ENCODE measurements at places on chromosomes 7 and 10.
A peak's percentile ranks its signal among the peaks of the same experiment; 100 is the strongest.

GRCh38 chr10:34906067-34906965 is 91.2 kb upstream of the PARD3 start:
- no peak for DNase-seq

DNA sequence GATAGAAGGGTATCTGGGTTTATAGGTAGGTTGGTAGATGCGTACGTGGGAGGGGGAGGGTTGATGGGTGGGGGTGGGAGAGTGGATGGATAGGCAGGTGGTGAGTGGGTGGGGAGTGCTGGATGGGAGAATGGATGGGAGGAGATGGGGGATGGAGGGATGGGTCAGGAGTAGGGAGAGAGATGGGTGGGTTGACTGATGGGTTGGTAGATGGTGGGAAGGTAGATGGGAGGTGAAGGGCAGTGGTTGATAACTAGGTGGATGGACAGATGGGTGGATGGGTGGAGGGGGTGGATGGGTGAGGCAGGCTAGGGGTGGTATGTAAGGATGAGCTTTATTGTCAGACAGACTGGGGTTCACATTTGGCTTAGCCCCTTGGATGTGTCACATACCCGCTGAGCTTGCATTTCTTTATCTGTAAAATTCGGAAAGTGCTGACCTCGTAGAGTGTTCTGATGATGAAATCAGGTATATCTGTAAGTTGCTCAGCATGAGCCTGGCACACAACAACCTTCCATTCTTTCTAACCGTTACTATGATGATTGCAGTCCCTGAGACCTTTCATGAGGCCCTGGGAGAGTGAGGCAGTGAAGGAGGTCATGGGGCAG is 34.3 kb downstream of the SLIT1 start:
- no peak for DNase-seq

GRCh38 chr10:69243817-69244216 is 23.7 kb downstream of the HKDC1 start:
- no peak for DNase-seq

DNA sequence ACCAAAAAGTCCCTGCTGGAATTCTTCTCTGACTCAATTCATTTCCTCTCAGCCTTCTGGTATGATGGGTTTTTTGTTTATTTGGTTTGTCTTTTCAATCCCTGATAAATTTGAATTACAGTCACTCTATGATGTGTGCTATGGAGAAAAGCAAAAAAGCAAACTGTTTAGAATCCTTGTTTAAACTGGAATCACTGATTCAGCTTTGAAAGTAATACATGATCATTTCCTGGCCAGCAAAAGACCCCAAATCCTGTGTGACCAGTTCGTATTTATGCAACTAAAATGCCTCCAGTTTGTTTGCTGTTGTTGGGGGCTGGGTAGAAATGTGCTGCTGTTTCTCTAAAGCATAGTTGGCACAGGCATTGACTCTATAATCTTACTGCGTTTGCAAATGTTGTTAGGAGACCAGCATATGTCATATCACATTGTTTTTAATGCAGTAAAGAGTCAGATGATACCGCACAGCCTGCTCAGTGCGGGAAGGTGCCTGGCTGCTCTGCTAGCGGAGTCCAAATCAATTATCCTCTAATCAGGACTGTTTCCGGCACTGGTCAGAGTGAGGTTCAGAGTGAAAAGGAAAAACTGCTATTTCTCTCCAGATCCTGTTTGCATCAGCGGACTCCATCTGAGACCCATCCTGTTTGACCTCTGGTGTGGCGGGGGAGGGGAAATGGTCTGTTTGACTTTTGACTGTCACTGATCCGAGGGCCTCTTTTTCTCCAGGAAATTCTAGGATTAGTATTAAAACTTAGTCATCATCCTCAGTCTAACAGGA is 40.6 kb upstream of the ADD3 start:
- DNase-seq, result no peak

DNA sequence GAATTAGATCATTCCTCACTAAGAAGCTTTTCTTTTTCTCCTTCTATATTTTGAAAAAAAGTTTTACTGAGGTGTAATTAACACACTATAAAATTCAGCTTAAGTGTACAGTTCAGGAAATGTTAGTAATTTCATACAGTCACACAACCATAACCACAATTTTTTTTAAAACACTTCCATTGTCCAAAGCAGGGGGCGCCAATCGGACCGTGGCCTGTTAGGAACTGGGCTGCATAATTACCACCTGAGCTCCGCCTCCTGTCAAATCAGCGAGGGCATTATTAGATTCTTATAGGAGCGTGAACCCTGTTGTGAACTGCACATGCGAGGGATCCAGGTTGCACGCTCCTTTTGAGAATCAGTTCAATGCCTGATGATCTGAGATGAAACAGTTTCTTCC is 427.1 kb downstream of the TFEC start:
- DNase-seq, result no peak

DNA sequence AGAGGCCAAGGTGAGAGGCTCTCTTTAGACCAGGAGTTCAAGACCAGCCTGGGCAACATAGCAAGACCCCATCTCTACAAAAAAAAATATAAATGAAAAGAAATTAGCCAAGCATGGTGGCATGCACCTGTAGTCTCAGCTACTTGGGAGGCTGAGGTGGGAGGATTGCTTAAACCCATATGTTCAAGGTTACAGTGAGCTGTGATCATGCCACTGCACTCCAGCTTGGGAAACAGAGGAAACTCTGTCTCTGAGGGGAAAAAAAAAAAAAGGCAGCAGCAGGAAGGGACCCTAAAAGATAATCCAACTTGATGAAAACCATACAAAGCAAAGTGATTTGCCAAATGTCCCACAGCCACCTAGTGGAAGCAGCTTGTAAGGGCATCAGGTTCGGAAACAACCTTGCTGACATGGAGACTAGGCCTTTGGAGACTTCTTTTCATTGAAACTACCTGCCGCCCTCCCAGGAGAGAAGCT is 15.6 kb upstream of the PBLD start:
- peak; percentile 35 for DNase-seq

GRCh38 chr10:77328272-77328816 is 309.3 kb downstream of the KCNMA1 start:
- no peak for DNase-seq

DNA sequence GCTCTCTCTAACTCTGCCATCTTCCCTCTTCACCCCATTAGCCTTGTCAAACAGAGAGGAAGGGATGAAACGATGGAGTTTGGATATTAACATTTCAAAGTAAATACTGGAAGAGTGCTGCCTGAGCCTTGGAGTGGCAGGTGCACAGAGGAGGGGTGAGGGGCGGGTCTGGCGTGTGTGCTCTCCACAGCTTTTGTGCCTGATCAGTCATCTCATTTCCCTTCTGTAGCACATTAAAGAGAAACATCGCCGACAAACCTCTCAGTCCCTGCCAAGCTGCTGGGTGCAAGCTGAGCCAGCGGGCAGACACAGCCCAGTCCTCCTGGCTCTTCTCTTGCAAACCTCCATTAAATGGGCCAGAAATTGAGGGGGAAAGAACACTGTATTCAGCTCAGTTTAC is 76.2 kb downstream of the SLIT1 start:
- no peak for DNase-seq

- DNase-seq, result no peak
These were observed 1.1 kb downstream of the FAM133B start for GRCh38 chr7:92589056-92589455.

DNA sequence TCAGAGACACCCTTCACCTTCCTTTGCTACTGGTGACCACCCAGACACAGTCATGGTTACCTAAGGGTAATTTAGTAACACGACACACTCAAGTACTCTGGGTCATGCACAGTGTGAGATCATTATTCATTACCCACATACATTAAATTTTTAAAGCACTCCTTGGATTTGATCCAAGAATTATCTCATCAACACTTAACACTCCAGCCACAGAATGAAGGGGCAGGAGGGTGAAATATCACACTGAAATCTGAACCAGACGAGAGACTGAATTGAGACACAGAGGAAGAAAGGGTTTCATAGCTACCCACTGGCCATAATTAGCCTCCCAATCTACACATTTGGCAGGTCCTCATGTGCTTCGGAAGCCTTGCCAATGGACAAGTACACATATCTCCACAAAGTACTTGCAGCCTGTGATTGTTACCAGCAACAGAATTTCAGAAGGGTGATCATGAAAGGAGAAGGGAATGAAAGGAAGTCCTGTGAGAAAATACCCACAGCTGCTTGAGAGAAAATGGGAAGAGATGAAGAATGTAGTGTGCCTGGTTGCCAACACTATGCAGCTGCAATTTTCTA is 189.3 kb downstream of the POLR1F start:
- no peak for DNase-seq

DNA sequence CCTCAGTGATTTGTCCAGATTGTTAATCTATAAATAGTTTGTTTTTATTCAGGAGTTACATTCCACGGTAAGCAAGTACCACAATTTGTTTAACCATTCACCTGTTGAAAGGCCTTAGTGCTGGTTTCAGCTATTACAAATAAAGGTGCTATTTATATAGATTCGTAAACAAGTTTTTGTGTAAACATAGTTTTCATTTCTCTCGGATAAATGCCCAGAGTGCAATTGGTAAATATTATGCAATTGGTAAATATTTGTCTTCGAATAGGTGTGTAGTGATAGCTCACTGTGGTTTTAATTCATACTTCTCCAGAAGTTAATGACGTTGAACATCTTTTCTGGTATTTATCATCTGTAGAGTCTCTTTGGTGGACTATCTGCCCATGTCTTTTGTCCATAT is 76.4 kb upstream of the RSU1 start:
- no peak for DNase-seq

DNA sequence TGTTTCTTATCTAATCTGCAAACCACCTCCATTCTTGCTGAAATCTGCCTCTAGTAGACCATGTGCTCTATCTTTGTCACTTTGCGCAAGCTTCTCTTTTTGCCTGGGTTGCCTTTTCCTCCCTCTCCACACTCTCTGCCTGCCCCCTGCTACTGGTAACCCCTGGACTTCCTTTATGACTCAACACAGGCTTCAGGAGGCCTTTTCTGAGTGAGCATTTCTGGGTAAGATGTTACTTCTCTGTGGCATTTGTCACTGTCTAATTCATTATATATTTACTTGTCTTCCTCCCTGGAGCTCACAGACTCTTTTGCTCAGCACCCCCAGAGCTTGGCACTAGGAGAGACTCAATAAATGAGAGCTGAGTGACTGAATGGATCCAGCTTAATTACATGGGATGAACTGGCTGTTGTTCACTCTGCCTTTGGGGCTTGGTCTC is 8.4 kb downstream of the GOLGA7B start:
- no peak for DNase-seq

GRCh38 chr10:21330628-21331020 is 194.9 kb downstream of the SKIDA1 start:
- no peak for DNase-seq

DNA sequence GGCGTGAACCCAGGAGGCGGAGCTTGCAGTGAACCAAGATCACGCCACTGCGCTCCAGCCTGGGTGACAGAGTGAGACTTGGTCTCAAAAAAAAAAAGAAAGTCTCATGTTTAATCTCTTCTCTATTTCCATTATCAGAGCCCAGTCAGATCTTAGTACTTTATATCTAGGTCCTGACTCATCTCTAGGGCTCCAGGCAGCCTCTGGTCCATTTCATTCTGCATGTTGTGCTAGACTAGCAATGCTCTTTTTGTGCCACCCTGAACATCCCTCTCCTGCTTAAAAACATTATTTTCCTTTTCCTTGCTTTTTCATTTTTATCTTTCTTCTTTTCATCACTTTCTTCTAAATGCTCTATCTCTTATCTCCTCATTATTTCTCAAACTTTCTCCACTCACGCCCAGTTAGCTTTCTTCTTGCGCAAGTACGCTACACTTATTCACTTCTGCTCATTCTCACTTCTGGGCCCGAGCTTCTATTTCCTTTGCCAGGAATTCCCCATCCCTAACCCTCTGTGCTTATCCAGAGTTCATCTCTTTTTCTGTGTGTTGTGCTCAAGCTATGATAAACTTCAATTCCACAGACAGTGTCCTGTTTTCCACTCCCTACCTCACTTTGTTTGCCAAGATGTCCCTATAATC is 63.9 kb downstream of the BTAF1 start:
- no peak for DNase-seq

DNA sequence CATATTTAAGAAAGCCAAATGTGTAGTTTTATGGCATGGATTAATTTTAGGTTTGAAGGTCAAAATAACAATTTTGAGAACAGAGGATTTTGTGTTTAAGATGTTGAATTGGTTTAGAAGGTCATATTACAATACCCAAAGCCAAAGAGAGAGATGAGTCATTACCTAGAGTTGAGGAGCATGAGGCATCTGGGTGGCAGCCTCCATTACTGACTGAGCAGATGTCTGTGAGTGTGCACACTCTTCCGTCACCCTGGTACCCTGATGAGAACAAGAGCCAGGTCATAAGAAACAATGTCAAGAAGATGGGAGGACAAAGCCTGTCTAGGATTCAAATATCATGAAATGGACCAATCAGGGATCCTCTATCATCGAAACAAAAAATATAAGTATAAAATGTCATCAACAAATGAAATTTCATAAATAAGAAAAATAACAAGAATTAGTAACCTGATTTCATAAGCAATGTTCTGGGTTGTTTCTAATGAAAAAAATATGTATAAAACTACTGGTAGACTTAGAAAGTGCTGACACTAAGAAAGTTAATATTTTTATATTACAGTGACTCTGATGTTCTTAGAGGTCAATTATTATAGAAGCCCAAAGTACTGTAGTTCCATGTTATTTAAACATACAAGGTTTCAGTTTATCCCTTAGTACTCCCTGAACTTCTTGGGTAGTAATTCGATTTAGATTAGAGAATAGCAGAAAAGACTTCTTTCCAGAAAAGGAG is 20.0 kb downstream of the CUBN start:
- no peak for DNase-seq

GRCh38 chr10:69119896-69120295 is 4.1 kb upstream of the VPS26A start:
- DNase-seq, result no peak

GRCh38 chr7:36512616-36513015 is 123.0 kb downstream of the ANLN start:
- no peak for DNase-seq

DNA sequence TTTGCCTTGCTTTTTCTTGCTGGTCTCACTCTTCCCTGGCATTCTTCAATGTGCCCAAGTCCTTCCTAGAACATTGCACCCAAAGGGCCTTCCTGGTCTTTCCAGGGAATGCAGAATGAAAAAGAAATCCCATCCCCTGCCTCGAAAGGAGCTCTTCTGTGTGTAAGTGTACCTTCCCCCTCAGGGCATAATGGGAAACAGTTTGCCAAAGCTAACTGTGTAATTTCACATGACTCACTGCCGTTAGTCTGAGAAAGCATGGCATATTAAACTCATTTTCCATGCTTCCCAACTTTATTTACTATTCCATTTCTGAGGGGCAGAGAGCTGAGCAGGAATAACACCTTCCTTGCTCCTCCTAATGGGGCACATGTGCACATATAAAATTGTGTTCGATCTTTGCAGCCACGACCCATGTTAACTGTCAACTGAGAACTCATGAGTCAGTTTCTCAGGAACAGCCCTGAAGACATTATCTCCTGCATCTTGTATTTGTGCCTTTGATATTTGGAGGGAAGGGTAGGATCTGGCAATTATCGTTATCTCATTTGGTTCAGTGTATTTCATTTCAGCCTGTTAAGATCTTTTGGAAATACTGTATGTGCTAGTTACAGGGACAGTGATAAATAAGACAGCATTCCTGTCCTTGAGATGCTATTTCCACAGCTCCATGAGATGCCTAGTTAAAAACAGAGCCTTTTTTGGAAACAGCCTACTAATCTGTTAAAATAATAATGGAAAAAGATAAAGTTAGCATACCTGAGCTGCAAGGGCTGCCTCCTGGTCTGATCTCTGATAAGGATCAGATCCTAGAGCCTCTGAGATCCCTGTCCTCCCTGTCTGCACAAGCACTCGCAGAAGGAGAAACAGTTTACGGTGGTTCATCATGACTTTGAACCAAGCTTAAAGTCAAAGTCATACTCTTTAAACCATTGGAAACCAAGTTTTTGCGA is 42.3 kb downstream of the IKZF1 start:
- DNase-seq, result no peak

- peak; percentile 18 for DNase-seq
These were observed at the start of gene MYOF for GRCh38 chr10:93482145-93482834. Gene MYOF (minus strand): TSS chr10:93482334. CDS start chr10:93482194, 140 bp downstream.

Measured in stimulated activated CD4-positive, alpha-beta T cell treated with anti-CD3 and anti-CD28 coated beads, Interleukin-4, amount 100 ng/mL, for 4 hours (primary cell).